ENCODE measurements at places on chromosomes 12 and 14.
A peak's percentile ranks its signal among the peaks of the same experiment; 100 is the strongest.

DNA sequence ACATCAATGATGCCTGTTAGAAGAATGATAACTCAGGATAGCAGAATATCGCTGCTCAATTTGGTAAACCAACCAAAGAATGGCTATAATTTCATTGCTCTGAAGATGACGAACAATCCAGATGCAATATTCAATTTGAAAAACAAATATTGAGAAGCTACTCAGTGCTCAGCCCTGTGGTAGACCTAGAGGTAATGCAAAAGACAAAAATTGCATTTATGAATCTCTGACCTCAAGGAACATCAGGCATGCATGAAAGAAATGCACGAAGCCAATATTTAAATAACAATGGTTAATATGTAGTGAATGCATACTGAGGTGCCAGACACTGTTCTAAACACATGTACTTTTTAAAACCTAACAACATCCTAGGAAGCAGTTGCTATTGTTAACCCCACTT lies 298.6 kb upstream of the TMTC1 start:
- DNase-seq, result no peak

- no peak for DNase-seq
Measured at GRCh38 chr14:40894846-40895245, 711.8 kb upstream of the LRFN5 start.

- DNase-seq, result no peak
Measured at GRCh38 chr12:25708661-25709060, 155.6 kb upstream of the LMNTD1 start.

GRCh38 chr12:47868041-47868440 lies 36.8 kb downstream of the VDR start:
- no peak for DNase-seq

DNA sequence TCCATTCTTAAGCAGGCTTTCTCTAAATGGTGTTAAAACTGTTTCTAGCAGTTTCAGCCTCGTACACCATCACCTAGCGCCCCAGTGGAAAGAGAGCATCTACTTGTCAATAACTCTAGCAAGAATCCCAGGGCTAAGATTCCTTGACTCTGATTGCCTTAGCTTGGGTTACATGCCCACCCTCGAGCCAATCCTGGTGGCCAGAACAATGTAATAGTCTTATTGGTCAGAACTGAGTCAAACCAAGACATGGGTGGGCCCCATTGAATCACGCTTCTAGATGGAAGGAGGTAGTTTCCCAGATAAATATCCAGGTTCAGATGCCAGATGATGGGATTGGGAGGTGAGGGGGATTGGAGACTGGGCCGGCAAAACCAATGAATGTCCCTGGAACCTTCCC lies 55.9 kb upstream of the MED13L start:
- DNase-seq, result no peak

DNA sequence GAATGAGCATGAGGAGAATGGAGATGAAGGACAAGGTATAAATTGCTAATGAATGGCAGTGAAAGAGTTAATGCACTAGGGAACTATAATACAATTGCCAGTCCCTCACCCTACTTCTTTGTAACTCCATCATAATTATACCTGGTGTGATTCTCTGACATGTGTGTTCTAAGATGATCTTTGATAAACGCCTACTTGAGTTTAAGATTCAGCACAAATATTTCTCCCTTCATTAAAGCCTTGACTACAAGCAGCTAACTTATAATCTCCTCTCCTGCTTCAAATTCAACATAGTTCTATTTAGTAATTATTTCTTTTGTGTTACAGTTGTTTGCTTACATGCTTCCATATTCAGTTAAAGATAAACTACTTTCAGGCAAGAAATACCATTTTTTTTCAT lies 9.7 kb upstream of the CLEC2A start:
- no peak for DNase-seq

- no peak for DNase-seq
Measured at GRCh38 chr14:88411039-88411438, 25.6 kb downstream of the SPATA7 start.

- DNase-seq, result no peak
Measured at GRCh38 chr12:75917083-75917482, 114.5 kb downstream of the PHLDA1 start.

DNA sequence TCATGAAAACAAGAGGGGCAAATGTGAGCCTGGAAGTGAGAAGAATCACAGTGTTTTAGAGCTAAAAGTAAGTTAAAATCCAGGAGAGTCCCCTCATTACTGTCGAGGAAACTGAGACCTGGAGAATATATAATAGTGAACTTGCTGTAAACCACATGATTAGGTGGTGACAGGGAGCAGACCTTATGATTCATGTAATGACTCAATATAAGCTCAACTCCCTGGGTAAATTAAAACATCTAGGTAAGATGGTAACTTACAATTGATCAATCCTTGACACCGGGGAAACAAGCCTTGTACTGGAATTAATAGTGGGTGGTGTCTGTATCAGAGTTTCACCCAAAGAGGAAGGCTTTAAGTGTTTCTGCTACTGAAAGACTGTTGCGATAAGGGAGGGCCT lies 269.3 kb downstream of the SNAPC1 start:
- DNase-seq, result no peak

GRCh38 chr14:96265383-96266095 lies 9.5 kb downstream of the BDKRB1 start:
- DNase-seq, result no peak

GRCh38 chr12:41587574-41587973 lies 399.5 kb downstream of the PDZRN4 start:
- DNase-seq, result no peak

GRCh38 chr12:32854097-32854496 lies 42.5 kb downstream of the PKP2 start:
- no peak for DNase-seq

GRCh38 chr14:77025744-77026165 lies 2.8 kb downstream of the IRF2BPL start:
- DNase-seq, result no peak

GRCh38 chr14:72054911-72055310 lies 122.7 kb downstream of the RGS6 start:
- no peak for DNase-seq

- no peak for DNase-seq
Measured at GRCh38 chr14:68109132-68109900, 289.7 kb downstream of the RAD51B start.

DNA sequence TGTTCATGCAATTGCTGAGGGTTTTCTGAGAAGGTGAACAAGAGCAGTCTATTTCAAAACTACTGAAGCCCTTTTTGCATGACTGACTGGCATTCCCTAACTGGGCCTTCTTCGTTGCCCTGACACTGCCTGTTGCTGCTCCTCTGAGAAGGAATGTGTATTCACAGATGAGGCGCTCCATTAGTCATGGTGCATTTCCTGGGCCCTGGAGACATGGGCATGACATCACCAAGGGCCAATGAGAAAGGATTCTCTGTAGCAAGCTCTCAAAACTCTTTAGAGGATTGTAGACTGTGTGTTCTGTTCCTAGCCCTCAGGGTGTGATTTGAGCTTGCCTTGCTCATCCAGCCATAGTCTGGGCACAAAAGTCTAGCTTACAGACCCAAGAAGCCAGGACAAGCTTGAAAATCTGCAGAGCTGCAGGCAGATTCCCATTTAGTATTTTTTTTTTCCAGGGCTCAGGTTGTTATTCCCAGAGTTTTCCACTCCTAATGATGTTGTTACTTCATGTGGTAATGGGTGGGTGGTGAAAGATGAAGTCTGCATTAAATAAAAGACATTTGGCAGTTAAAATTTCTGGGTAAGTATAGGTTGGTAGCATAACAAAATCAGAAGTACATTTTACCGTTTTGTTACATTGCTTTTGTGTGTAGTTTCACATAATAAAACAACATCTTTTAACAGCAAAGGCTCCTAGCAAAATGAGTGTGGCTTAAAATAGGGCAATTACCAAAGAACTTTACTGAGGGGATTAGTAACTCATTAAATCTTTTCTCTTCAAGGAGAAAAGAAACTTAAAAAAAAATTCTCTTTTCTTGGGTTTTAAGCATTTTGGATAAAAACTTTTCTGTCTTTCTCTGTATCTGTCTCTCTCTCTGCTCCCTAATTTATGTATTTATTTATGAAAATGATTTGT lies 318.4 kb downstream of the RAD51B start:
- DNase-seq, result peak; percentile 73

DNA sequence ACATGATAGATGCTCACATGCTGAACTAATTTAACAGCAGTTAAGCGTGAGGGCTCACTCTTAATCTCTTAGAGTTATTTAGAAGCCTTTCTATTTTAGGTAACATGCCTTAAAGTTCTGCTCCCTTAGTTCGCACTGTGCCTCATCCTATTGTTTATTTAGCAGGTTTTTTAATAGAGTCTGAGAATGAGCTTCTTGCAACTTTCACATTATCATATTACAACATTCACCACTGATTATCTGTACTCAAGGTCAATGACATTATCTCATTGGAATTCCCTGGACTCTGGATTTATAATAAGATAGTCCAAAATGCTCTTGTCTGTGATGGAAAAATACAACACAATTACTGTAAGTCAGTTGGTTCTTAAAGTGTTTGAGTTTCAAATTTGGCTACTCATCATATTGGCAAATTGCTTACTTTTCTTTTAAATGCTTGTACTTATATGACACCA lies 183.6 kb upstream of the SLC38A2 start:
- DNase-seq, result no peak

DNA sequence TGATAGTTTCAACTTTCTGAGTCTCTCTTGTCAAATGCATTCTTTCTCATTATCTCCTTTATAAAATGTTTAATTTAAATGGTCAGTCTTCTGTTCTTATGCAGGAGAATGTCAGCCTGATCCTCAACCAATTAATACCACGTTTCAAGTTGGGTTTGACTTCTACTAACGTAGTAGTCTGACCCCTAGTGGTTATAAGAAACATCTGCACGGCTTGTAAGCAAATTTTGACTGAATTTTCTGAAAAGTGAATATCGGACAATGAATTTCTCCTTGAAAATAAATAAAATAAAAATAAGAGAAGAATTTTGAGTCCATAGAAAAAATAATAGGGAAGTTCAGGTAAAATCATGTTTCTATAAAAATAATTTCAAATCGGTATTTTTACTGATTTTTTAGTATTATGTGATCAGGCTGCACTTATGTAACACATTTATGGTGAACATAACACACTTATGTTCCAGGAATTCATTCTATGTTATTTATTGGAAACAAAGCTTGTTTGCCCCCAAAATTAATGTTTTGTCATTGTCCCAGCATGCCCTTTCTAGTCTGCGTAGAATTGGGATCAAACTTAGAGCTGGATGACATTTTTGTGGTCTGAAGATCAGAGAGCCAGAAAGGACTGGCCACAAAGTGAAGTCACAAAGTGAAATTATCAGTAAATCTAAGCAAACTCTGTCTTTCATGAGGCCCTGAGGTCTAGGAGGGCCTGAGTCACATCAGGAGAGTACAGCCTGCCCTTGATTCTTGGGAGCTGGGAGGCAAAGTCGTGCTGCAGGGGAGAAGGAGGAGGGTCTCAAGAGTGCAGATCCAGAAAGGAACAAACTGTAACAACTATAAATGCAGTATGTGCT lies 101.2 kb upstream of the STXBP6 start:
- DNase-seq, result peak; percentile 12

DNA sequence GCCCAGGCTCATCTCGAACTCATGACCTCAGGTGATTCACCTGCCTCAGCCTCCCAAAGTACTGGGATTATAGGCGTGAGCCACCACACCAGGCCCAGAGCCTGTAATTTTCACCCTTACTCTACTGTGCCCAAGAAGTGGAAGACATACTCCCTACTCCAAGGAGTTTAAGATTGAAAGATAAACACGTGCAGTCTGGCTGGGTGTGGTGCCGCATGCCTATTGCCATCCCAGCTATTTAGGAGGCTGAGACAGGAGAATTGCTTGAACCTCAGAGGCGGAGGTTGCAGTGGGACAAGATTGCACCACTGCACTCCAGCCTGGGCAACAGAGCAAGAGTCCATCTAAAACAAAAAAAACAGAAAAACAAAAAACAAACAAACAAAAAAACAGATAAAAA lies 90.0 kb downstream of the NINJ2 start:
- DNase-seq, result no peak

DNA sequence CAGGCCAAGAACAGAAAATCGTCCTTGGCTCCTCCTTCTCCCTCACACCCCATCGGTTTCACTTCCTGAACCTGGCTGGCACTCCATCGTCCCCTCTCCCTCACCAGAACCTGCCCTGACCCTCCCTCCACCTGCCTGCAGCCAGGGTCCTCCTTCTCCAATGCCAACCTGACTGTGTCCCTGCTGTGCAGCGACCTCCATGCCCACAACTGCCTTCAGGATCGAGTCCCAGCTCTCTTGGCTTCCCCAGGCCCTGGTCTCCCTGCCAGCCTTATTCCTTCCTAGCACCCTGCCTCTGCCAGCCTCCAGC lies 19.8 kb downstream of the HVCN1 start:
- DNase-seq, result no peak

DNA sequence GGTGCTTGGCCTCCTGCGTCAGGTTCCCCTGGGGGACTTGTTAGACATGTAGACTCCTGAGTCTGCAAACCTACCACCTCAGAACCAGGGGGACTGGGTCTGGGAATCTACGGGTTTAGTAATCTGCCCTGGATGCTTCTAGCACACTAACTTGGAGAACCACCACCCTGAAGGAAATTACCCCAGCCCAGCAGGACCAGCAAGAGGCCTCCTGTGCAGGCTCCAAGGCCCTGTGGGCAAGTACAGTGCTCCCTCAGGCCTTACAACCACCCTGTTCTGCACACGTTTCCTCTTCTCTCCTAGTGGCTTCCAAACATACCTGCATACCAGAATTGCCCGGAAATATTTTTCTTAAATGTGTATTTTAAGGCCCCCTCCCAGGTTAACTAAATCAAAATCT lies 423.0 kb downstream of the FUT8 start:
- no peak for DNase-seq

DNA sequence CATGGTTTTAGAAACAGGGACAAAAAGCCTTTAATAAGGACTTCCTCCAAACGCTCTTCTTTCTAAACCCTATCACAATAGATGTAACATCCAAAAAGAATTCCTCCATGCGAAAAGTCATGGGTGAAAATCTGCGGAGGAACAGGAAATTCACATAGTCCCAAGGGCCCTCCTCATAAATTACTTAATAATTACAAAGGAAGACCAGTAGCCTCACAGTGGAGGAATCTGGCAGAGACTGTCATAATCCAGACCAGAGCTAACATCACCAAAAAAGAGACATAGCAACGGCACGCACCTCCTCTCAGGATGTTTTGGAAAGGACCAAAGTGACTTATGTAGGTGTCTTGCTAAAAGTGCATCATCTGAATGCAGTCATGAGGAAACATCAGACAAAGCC lies 165.7 kb downstream of the ANO2 start:
- DNase-seq, result no peak

GRCh38 chr12:114625294-114625851 lies 58.6 kb downstream of the TBX3 start:
- no peak for DNase-seq

- no peak for DNase-seq
Measured at GRCh38 chr14:38342803-38343202, 86.9 kb upstream of the CLEC14A start.

DNA sequence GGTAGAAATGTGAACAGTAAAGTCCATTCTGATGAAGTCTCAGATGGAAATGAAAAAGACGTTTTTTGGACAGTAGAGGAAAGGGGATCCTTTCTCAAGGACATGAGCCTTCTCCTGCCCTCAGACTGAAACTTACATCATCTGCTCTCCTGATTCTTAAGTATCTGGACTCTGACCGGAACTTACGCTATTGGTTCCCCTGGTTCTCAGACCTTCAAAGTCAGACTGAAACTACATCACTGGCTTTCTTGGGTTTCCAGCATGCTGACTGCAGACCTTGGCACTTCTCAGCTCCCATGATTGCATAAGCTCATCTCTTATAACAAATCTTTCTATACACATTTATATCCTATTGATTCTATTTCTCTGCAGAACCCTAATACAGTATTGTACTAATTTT lies 291.0 kb downstream of the SNAPC1 start:
- DNase-seq, result no peak

Data from left renal pelvis (tissue), 4 donors.